CD4-positive, alpha-beta memory T cell (primary cell): ENCODE measurements at places on chromosomes 3 and 15.

GRCh38 chr15:68400066-68400456, 31.9 kb downstream of the ITGA11 start:
- DNase-seq, result no peak
- H3K27me3 ChIP-seq, result no peaks in the 10 kb centered on the region

DNA sequence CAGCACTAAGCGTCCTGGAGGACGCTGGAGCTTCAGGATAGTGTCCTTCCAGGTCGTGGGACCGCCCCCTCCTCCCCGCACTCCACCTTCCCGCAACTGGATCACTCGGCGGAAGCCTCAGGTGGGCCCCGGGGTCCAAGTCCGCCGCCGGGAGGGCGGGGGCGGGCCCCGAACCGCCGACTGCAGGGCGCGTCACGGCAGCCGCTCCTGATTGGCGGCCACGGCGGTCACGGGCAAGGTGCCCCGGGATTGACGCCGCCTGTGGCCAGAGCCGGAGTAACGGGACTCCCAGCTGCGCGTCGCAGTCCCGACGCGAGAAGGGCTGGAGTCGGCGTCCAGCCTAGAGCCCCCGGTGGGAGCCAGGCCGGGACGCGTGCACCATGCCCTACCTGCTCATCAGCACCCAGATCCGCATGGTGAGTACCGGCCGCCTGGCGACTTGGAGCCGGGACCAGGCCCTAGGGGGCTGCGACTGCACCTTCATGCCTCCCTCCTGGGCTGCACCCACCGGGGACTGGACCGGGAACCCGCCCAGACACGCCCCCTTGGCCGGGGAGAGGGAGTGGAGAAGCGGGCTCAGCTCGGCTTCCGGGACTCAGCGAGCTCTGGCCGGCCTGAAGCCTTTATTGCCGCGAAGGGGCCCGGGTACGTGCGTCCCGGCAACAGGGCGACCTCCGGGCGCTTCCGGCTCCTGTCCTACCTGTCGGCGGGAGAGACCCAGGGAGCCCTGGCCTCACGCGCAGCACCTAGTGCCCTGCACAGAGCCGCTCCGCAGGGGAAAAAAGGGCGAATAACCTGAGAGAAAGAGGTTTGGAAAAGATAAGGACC, at the start of gene GCHFR:
TSS of gene GCHFR (plus strand) at position 268 of the 828 bp plus-strand sequence. CDS start at position 381, 113 bp downstream.
- peak within 1 kb of the TSS; percentile 64 for H3K27ac ChIP-seq
- peak; percentile 63 for DNase-seq
- H3K4me1 ChIP-seq, result peaks cover 28% of the 10 kb centered on the region
- H3K36me3 ChIP-seq, result no peaks in the 10 kb centered on the region
- H3K4me3 ChIP-seq, result peak within 1 kb of the TSS; percentile 61
- H3K27me3 ChIP-seq, result no peaks in the 10 kb centered on the region

- peaks cover 6% of the 10 kb centered on the region for H3K4me1 ChIP-seq
- no peak overlapping the region for H3K27ac ChIP-seq
- H3K36me3 ChIP-seq, result no peaks in the 10 kb centered on the region
- H3K4me3 ChIP-seq, result no peak overlapping the region
- DNase-seq, result no peak
Measured at GRCh38 chr15:90844696-90845095, 23.7 kb upstream of the FURIN start.

- no peaks in the 10 kb centered on the region for H3K36me3 ChIP-seq
- H3K27me3 ChIP-seq, result no peaks in the 10 kb centered on the region
- H3K4me1 ChIP-seq, result peaks cover 5% of the 10 kb centered on the region
- DNase-seq, result no peak
- no peak overlapping the region for H3K27ac ChIP-seq
- H3K4me3 ChIP-seq, result no peak overlapping the region
Measured at GRCh38 chr3:178195824-178196223, 340.4 kb upstream of the KCNMB2 start.

DNA sequence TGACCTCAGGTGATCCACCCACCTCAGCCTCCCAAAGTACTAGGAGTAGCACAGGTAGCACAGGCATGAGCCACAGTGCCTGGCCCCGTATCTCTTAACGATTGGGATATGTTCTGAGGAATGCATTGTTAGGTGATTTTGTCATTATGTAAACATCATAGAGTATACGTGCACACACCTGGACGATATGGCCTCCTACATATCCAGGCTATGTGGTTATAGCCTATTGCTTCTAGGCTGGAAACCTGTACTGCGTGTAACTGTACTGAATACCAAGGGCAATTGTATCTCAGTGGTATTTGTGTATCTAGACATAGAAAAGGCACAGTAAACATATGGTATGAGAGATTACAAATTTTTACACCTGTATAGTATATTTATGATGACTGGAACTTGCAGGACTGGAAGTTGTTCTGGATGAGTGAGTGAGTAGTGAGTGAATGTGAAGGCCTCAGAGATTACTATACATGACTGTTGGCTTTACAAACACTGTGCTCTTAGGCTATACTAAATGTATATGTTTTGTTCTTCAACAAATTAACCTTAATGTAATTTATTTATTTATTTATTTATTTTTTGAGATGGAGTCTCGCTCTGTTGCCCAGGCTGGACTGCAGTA, 120.7 kb downstream of the MBNL1 start:
- peaks cover 7% of the 10 kb centered on the region for H3K36me3 ChIP-seq
- DNase-seq, result no peak

GRCh38 chr3:133038089-133038730, at the start of gene TMEM108:
TMEM108 (plus strand) TSS chr3:133038391.
- no peak within 1 kb of the TSS for H3K27ac ChIP-seq
- no peaks in the 10 kb centered on the region for H3K4me1 ChIP-seq
- H3K36me3 ChIP-seq, result no peaks in the 10 kb centered on the region
- DNase-seq, result no peak
- H3K27me3 ChIP-seq, result peaks cover 8% of the 10 kb centered on the region

DNA sequence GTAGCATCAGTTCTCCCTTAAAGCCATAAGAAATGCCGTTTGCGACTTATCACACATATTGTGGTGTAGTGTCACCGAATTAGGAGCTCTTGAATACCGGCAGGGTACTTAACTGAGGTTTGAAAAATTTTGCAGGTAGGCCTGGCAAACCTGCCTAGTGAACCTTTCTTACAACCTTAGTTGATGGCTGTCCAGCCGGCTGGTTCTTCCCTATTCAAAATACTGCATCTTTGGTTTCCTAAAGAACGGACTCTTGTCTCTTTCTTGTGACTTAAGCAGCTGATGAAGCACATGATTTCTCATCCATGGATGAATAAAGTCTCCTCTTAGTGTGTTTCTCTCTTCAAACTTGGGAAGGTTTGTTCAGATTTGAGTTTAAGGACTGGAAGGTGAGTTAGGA, 1.5 kb downstream of the RAB7A start:
- peak overlapping the region; percentile 98 for H3K27ac ChIP-seq
- H3K4me3 ChIP-seq, result peak overlapping the region; percentile 79
- H3K27me3 ChIP-seq, result no peaks in the 10 kb centered on the region
- peaks cover 61% of the 10 kb centered on the region for H3K4me1 ChIP-seq
- DNase-seq, result no peak

GRCh38 chr3:45273681-45274515, 47.8 kb upstream of the TMEM158 start:
- no peaks in the 10 kb centered on the region for H3K4me1 ChIP-seq
- no peaks in the 10 kb centered on the region for H3K36me3 ChIP-seq
- no peak overlapping the region for H3K27ac ChIP-seq
- DNase-seq, result no peak

- H3K27me3 ChIP-seq, result no peaks in the 10 kb centered on the region
- no peak overlapping the region for H3K4me3 ChIP-seq
- H3K4me1 ChIP-seq, result peaks cover 39% of the 10 kb centered on the region
- peak; percentile 60 for DNase-seq
- no peak overlapping the region for H3K27ac ChIP-seq
Measured at GRCh38 chr3:43503067-43503728, 118.6 kb downstream of the ANO10 start.

- no peaks in the 10 kb centered on the region for H3K27me3 ChIP-seq
- DNase-seq, result no peak
- no peak overlapping the region for H3K4me3 ChIP-seq
- H3K27ac ChIP-seq, result no peak overlapping the region
- no peaks in the 10 kb centered on the region for H3K4me1 ChIP-seq
Measured at GRCh38 chr3:148214705-148215104, 483.0 kb upstream of the AGTR1 start.

DNA sequence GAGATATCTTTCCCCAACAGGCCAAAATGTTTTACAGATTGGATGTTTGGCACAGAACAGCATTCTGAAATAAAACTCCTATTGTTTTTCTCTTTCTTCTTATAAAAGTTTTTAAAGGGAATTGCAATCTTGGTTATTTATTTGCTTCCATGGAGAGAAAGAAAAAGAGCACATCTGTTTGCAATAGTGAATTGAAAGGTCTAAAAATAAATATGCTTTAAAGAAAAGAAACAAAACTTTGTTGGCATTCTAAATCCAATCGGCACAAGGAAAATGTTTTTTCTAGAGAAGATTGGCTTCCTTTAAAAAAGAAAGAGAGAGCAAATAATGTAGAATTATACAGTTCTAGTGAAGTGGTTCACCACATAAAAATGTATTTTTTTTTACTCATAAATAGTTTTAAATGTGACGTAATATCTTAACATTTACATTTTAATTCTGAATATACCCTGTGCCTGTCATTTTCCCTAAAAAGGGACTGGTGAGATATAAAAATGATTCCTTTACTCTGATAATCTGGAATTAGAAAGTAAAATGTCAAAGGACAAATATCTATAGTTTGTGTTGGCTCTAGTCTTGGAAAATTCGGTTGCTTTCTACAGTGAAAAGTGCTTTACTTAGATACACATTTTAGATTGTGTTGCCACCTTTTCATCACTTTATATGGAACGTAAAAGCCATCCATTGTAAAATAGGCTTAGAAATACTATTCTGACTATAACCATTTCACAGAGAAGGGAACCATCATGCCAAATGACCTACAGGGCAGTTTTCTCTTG, 257.4 kb upstream of the CBLB start:
- H3K4me1 ChIP-seq, result no peaks in the 10 kb centered on the region
- no peak overlapping the region for H3K4me3 ChIP-seq

DNA sequence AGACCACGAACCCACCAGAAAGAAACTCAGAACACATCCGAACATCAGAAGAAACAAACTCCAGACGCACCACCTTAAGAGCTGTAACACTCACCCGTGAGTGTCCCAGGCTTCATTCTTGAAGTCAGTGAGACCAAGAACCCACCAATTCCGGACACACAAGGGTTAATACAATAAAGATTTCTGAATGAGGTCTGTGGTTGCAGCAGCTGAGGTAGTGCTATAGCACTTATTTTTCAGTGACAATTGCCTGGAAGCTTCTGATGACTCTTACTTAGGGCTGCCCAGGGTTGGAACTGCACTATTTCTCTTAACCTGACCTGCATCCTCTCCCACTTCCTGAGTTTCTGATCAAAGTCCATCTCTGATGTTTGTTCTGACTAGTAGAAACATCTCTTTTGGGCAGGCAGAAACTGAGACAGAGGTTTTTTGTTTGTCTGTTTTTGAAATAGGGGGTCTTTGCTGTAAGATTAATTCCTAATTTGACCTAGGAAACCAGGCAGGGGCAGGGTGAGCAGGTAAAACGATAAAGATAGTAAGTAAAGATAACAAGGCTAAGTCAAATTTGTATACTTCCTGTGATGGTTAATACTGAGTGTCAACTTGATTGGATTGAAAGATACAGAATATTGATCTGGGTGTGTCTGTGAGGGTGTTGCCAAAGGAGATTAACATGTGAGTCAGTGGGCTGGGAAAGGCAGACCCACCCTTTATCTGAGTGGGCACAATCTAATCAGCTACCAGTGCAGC, 169.1 kb downstream of the GAP43 start:
- peak; percentile 72 for DNase-seq
- peaks cover 16% of the 10 kb centered on the region for H3K4me1 ChIP-seq
- H3K27me3 ChIP-seq, result no peaks in the 10 kb centered on the region
- H3K27ac ChIP-seq, result no peak overlapping the region
- no peaks in the 10 kb centered on the region for H3K36me3 ChIP-seq

- H3K27me3 ChIP-seq, result no peaks in the 10 kb centered on the region
- no peak for DNase-seq
- no peak overlapping the region for H3K4me3 ChIP-seq
- H3K4me1 ChIP-seq, result no peaks in the 10 kb centered on the region
- no peak overlapping the region for H3K27ac ChIP-seq
Measured at GRCh38 chr15:63362196-63362595, 19.4 kb downstream of the CA12 start.

DNA sequence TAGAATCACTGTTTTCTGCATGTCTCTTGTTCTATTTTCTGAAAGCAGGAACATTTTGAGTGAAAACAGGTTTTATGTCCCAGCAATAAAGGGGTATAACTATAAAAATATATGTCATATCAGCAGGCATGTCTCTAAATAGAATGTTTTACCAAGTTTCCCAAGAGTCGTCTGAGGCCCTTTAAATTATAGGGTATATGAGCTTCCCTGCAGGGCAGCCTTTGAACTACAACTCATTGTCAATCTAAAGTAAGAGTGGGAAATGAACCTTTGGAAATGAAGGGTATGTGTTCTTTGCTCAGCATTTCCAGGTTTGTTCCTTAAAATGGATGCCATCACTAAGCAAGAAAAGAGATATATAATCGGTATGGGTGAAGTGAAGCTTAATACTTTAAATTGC, 138.6 kb downstream of the LSAMP start:
- H3K36me3 ChIP-seq, result no peaks in the 10 kb centered on the region
- no peak for DNase-seq
- H3K4me1 ChIP-seq, result no peaks in the 10 kb centered on the region
- H3K27ac ChIP-seq, result no peak overlapping the region

GRCh38 chr3:143084856-143085731, 34.5 kb upstream of the CHST2 start:
- H3K27ac ChIP-seq, result no peak overlapping the region
- H3K4me1 ChIP-seq, result peaks cover 4% of the 10 kb centered on the region
- no peak overlapping the region for H3K4me3 ChIP-seq
- H3K27me3 ChIP-seq, result no peaks in the 10 kb centered on the region

- no peaks in the 10 kb centered on the region for H3K27me3 ChIP-seq
- DNase-seq, result no peak
- H3K4me1 ChIP-seq, result no peaks in the 10 kb centered on the region
Measured at GRCh38 chr15:86001200-86001599, 78.5 kb upstream of the AGBL1 start.

DNA sequence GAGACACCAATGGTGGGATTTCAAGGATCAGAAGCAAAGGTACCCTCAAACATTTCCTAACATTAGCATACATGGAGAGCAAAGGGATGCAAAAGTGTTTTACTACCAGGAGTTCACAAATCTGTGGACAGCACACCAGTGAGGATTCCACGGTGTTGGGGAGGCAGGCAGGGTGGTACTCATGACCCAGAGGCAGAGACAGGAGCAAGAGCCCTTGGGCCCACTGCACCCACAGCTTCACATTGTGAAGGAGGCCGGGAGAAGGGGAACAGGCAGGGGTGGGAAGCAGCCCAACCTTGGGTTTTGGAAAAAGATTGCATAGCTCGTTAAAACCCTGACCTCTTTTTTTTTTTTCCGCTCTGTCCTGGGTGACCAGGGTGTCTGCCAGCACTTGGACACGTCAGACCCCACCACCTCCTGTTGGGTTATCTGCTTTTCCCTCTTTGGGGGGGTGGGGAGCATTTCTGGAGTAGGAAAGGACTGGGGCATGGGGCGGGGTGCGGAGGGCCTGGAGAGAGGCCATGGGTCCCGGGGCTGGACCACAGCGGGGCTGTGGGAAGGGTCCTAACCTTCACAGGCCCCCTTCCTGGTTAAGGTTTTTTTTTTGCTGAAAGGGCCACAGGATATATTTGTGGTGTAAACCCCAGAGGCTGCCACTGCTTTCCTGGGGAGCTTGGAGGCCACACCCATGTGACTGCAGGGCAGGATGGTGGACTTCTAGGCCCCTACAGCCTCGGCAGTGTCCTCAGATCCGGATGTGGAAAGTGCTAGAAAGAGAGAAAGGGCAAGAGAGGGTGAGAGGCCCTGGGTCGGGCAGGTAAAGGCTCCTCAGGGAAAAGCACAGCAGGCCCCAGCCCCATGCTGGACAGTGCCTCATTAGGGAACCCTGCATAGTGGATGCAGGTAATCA, 12.5 kb downstream of the SH2D7 start:
- DNase-seq, result no peak
- no peak overlapping the region for H3K4me3 ChIP-seq
- peaks cover 49% of the 10 kb centered on the region for H3K4me1 ChIP-seq
- H3K36me3 ChIP-seq, result no peaks in the 10 kb centered on the region
